Dorsolateral prefrontal cortex (tissue), 122 donors: ENCODE measurements at places on chromosomes 3 and 15.

- no peak for DNase-seq
Measured at GRCh38 chr3:114223143-114223542, 14.2 kb downstream of the ZNF80 start.

- DNase-seq, result no peak
Measured at GRCh38 chr15:66580643-66581042, 14.8 kb upstream of the LCTL start.

GRCh38 chr15:49718234-49718633 is 97.4 kb downstream of the DTWD1 start:
- DNase-seq, result no peak

DNA sequence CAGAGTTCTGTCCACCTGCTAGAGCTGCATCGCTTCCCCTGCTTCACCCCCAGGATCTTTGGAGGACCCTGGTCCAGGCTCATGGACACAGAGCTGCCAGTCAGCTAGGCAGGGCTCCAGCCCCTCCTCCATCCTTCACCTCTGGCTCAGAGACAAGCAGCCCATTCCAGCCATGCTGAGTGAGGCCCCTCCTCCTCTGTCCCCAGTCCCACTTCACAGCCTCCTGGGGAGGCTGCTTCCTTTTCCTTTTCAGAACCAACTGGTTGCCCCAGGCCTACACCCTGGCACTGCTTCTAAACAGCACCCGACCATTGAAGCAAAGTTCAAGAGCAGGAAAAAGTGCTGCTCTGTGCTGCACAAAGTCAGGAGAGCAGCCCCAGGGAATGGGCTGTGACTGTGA is 22.2 kb downstream of the IQSEC1 start:
- DNase-seq, result no peak

DNA sequence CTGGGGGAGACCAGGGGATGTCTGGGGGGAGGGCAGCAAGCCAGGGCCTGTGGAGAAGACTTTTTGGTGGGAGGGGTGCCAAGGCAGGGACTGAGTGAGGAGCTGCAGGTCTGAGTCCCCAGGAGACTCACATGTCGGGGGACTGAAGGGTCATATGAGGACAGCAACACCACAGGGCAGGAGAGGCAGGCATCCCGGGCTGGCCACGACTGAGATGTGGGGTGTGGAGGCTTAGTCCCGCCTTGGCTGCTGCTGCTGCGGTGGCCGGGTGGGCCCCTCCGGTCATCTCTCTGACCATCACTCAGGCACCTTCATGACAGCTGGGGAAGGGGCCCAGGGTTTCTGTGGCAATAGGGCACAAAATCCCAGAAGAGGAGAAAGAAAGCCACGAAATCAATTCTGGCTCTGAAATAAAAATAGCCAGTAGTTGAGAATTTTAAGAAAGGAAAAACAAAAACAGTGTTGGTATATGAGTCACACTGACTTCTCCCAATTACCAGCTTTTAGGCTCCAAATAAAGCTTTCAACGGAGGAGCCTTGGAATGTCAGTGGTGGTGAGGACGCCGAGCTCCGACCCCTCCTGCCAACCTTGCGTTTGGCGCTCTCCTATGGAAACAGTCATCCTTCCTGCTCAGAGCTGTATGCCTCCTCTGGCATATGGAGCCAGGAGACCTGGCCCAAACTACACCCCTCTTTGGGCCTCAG is 52.9 kb upstream of the ITGA11 start:
- DNase-seq, result no peak

DNA sequence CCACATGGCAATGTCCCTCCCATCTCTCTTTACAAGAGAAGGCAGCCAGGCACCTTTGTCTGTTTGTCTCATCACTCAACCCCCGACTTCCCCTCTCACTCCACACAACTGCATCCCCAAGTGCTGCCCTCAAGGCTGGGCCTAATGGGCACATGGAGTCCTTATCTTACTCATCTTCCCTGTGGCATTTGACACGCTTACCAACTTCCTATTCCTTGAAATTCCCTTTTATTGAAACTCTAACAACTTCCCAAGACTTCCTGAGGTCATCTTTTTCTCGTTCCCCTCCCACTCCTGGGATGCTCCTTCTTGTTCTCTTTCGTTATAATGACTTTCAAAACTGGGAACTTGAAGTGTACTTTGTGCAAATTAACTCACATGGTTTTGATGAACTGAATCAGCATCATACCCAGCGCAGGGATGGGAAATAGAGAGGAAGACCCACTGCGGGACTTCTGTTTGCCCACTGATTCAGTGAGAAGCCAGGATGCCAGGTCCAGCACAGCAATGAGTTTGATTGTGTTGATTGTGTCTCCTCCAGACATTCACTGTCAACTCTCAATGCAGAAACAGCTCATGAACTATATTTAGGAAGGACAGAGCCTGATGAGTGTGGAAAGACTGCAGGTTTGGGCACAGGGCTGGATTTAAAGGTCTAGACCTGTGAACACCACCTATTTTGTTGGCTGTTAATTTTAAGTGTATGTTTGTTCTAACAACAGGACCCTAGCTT is 104.7 kb upstream of the TNIK start:
- no peak for DNase-seq

DNA sequence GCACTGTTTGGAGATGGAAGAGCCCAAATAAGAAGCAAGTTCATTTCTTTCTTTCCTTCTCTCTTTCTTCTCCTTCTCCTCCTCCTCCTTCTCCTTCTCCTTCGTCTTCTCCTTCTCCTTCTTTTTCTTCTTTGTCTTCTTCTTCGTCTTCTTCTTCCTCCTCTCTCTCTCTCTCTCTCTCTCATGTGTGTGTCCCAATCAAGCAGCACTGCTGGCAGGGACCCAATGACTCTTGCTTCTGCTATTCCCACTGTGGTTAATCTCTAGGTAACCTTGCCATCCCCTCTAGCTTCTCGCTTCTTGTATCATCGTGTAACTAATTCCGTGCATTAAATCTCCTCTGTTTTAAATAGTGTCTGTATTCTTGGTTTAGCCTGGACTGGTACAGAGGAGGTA is 26.1 kb upstream of the ZNF280D start:
- DNase-seq, result no peak

DNA sequence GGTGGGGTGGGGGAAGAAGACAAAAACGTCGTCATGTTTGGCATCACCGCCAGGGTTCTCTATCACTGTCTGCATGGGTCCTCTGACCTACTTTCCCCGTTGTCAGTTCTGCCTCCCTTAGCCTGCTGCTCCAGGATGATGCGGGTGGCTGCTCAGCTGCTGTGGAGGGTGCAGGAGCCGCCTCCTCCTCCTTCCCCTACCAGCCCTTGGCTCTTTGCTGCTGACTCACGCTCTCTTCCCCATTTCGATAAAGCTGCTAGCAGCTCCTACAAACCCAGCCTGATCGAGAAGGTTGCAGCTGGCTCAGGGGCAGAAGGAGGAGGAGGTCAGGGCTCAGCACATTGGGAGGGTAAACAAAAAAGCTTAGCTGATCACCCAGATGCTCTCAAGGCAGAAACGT is 49.5 kb upstream of the SEC13 start:
- peak; percentile 75 for DNase-seq

DNA sequence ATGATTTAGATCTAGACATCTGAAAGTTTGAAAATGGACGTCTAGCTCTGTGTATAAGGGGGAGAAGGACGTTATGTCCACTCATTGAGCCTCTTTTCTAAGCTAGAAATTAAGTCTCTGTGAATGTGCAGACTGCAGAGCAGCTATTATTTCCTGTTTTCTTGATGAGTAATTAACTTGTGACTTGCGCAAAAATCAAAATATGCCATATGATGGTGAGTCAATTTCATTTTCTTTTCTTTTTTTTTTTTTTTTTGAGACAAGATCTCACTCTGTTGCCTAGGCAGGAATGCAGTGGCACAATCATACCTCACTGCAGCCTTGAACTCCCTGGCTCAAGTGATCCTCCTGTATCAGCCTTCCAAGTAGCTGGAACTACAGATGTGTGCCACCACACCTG is 14.1 kb downstream of the LACTB start:
- no peak for DNase-seq

GRCh38 chr3:161042023-161042501 is 63.1 kb downstream of the B3GALNT1 start:
- DNase-seq, result no peak

DNA sequence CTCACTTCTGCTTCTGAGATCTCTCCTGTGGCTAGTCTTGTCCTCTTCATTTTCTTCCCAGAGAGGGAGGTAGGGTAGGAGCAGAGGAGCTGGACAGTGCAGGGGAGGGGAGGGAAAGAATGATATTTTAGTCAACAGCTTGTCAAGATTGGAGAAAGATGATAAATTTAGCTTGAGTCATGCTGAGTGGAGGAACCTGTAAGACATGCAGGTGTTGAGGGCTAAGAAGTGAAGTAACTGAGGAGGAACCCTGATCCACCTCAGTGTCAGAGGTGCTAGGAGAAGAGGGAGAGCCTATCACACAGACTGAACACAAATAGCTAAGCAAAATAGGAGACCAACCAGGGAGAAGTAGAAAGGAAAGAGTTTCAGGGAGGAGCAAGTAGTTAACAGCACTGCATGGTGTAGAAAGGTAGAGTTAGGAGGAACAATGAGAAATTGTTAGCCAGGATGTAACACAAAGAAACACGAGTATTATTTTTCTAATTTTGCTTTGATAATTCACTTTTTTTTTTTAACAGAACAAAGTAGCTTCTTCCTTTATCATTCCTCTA is 108.2 kb upstream of the CHRM5 start:
- no peak for DNase-seq
